Stimulated activated CD4-positive, alpha-beta T cell treated with anti-CD3 and anti-CD28 coated beads, Interleukin-4, amount 100 ng/mL, for 24 hours (primary cell): ENCODE measurements at places on chromosomes 13 and 19.

- DNase-seq: no peak
These were observed at the start of gene MYBPC2 for GRCh38 chr19:50432221-50433028. Gene MYBPC2, plus strand, starts transcription at chr19:50432892. Its CDS starts 62 bp downstream, at chr19:50432954.

DNA sequence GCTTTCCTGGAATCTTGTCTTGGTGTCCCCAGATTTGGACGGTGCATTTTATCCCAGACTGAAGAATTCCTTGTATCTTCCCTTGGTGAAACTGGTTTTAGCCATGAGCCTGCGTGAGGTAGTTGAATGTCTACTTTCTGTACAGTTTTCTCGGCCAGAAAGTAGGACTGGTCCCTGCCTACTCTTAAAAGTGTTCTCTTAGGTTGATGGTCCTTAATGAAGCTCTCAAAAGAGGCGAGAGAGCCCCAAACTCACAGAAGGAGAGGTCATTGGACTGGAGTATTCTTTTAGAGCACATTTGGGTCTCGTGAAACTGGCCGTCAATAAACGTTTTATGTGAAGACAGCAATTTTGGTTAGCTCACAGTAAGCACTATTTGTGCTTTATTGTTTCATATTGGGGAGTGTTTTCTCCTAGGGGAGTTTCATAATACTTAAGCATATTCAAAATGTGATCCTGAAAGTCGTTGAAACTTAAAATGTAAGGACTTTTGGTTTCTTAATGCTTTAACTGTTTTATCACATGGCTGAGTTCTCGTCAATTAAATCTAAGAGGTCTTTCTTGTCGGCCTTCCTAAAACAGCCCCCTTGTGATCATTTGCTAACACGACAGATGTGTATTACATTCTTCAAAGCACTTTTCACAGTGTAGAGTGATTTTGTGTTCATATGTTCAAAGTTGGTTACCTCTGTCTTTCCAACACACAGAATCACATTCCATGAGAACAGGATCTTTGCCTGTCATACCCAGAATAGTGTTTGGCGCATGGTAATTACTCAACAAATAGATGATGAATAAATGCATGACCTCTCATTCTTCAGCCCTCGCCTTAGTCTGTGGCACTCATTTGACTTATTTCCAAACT, 889 bp downstream of the GTF2F2 start:
- no peak for DNase-seq

DNA sequence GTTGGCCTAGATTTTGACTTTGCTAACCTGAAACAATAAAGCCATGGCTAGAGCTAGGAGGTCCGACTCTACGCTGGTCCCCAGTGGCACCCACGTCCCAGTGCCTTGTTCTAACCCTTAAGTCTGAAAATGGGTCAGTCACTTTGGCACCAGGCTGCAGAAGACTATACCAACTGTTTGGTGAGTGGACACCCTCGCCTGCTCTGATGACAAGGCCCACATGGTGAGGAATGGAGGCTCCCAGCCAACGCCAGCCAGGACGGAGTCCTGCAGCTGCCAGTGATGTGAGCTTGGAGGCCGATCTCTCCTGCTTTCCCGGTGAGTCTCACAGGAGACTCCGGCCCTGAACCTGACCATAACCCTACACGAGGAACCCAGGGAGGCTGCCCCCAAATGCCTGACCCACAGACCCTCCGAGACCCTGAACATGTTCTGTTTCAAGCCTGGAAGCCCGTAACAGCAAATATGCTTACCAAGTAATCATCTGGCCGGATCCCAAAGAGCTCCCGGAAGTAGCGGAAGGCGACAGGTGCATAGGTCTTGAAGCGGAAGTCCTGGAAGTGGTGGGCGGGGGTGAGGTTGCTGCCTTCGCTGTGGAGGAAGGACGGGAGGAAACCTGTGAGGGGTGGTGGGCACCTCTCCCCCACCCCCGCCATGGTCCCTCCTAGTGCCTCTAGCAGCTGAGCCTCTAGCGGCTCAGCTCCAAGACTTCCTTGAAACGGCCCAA, 34.1 kb upstream of the CACTIN start:
- no peak for DNase-seq

DNA sequence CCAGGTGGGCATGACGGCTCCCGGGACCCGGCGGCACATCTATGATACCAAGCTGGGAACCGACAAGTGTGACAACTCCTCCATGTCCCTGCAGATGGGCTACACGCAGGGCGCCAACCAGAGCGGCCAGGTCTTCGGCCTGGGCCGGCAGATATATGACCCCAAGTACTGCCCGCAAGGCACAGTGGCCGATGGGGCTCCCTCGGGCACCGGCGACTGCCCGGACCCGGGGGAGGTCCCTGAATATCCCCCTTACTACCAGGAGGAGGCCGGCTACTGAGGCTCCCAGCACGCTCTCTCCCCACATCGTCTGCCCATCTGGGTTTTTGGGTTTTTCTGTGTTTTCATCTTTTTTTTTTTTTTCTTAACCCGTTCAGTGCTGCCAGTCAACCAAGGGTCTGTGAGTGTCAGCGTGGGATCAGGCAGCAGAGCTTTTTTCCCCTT, 2.3 kb upstream of the ABCA7 start:
- DNase-seq: no peak

GRCh38 chr13:27790523-27790922, 1.8 kb upstream of the GSX1 start:
- no peak for DNase-seq

GRCh38 chr13:46743191-46743590, 53.8 kb downstream of the ESD start:
- no peak for DNase-seq

- no peak for DNase-seq
These were observed 4.7 kb downstream of the CRLF1 start for GRCh38 chr19:18601875-18602274.

- no peak for DNase-seq
These were observed 159.3 kb downstream of the UGGT2 start for GRCh38 chr13:95893861-95894260.

DNA sequence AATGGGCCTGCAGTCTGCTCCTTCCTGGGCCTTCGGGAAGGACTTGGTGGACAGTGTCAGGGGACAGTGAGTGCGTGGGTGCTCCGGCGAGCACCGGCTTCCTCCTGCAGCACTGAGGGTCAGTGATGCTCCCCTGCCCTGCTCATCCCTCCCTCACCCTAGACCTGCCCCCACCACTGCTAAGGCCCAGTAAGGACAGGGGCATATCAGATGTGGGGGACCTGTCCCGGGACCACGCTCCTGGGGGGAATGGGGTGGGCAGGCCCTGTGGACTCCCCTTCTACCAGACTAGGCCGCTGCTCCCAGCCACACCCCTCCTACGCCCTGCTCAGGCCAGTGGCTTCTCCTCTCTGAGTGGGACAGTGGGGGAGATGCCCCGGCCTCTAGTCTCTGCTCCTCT, 3.2 kb downstream of the MICOS13 start:
- no peak for DNase-seq

DNA sequence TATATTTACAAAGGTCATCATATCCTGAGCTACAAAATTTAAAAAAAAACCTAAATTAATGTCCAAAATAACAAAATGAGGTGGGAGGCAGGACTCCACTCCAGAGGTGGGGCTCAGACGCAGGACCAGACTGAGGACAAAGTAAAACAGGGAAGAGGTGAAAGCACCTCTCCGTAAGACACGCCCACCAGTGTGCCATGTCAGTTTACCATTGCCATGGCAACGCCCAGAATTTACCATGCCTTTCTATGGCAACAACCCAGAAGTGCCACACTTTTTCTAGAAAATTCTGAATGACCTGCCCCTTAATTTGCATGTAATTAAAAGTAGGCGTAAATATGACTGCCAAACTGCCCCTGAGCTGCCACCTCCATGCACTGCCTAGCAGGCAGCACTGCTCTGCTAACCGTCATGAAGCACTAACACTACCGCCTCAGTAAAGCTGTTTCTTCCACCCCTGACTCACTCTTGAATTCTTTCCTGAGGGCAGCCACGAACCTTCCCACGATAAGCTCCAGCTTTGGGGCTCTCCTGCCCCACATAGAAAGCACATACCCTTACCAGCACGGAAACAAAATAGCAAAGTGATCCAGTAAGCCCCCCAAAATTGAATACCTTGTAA, 22.3 kb upstream of the PDCD5 start:
- no peak for DNase-seq

DNA sequence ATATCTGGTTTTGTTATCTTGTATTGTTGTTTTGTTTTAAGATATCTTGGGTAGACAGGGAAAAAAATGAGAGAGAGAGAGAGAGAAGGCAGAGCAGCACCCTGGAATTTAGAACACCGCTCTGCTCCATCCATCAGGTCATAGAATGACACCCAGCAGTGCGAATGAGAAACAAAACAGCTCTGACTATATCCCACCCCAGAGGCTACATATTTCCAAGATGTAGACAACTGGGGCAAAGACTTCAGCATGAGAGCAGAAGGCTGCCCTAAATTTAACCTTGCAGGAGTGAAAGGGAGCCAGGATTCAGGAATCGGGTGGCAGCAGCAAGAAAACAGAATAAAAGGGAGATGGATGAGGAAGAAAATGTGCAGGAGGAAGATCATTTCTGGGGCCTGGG, 46.5 kb downstream of the TNFSF13B start:
- DNase-seq: no peak

DNA sequence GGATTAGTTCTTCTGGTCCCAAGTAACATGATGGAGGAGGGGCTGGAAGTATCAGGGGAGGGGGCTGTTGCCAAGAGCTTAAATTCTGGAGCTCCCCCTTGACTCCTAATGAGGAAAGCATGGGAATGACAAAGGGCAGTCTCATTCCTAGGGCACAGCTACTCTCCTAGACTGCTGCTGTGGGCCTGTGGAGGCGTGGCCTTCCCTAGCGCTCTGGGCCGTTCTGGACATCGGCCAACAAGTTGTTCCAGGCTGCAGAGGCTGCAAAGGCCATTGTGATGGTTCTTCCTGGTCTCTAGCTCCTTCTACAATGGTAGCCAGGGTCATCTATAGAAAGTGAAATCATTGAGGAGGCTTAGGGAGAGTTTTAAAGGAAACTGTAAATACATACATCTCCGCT, 916.6 kb downstream of the DIAPH3 start:
- no peak for DNase-seq

GRCh38 chr19:39951065-39951650, 16.7 kb upstream of the FCGBP start:
- DNase-seq: no peak

DNA sequence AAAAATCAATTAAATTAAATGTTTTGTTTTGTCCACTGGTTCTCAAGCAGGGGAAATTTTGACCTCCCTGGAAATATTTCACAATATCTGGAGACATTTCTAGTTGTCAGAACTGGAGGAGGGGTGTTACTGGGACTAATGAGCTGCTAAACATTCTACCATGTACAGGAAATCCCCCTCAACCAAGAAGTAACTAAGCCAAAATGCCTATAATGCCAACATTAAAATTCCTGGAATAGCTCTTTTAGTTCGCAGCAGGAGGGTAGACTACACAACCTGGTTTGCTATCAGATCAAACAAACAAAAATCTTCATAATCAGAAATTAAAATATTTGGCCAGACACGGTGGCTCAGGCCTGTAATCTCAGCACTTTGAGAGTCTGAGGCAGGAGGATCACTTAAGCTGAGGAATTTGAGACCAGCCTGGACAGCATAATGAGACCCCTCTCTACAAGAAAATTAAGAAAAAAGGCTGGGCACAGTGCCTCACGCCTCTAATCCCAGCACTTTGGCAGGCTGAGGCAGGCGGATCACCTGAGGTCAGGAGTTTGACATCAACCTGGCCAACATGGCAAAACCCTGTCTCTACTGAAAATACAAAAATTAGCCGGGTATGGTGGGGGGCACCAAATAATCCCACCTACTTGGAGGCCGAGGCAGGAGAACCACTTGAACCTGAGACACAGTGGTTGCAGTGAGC, 13.7 kb upstream of the SMARCA4 start:
- DNase-seq: no peak

DNA sequence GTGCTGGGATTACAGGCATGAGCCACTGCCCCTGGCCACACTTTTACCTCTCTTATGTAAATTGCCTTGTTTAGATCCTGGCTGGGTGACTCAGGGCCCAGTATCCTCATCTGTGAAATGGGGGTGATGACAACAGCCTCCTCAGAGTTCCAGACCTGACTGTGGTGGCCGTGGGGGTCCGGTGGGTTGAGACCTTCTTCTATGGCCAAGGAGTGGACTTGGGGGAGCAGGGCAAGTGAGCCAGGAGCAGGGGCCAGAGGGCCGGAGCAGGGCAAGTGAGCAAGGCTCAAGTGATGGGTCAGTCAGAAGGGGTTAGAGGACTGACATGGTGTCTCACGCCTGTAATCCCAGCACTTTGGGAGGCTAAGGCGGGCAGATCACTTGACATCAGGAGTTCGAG, 28.7 kb upstream of the ADGRE5 start:
- DNase-seq: no peak

DNA sequence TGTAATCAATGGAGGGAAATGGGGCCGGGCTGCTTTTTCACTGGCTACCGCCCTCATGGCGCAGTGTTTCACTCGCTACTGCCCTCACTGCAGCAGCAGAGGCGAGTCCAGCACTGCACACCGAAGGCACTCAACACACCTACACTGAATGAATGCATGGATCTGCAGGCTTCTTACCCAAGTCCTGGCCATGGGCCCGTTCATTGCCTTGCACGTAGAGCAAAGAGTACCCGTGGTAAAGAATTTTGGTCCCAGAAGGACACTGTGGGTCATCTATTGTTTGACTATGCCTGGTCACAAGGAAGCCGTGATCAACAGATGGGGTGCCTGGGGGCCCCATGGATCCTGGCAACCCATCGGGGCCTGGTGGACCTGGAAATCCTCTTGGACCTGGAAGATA, 144.9 kb downstream of the COL4A1 start:
- DNase-seq: no peak

GRCh38 chr13:60379837-60380565, 17.0 kb upstream of the TDRD3 start:
- DNase-seq: no peak

GRCh38 chr13:43804461-43805070, 17.8 kb upstream of the ENOX1 start:
- DNase-seq: peak; percentile 24

DNA sequence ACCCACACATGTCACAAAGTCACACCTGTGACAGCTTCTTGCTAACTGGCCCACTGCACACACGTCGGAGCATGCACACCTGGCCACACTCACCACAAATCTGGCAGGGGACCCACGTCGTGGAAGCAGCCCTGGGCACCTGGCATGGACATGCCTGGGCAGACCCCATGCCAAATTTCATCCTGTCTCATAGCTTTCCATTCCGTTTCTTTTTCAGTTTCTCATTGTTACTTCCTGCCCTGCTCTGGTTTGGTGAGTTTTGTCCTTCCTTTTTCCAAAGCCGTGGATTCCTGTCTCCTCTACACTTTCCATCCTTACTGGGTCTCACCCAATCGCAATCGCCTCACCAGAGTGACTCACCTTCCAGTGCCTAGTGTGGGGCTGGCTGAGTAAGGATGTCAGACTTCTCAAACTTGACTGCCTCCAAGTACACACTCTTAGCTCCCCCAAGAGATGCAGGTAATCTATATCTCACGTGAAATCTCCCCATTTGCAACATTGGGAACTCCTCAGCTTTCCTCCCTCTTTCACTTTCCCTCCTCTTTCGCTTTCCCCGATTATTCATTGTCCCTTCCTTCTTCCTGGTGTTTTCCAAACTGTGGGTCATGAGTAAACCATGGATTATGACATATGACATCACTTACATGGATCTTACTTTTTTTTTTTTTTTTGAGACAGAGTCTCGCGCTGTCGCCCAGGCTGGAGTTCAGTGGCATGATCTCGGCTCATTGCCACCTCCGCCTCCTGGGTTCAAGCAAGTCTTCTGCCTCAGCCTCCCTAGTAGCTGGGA, 1.6 kb upstream of the BBC3 start:
- peak; percentile 32 for DNase-seq
